Naive B cell (primary cell): ENCODE measurements at places on chromosomes 13 and 19. TPM values are rescaled to one million over a fixed set of nuclear protein-coding genes. Genes with fewer than 3 reads are reported as not detected.
A peak's percentile ranks its signal among the peaks of the same experiment; 100 is the strongest.

GRCh38 chr19:14487370-14488125 is 8.4 kb downstream of the GIPC1 start:
- H3K36me3 ChIP-seq: no peaks in the 10 kb centered on the region
- peaks cover 3% of the 10 kb centered on the region for H3K4me1 ChIP-seq
- H3K27ac ChIP-seq: no peak overlapping the region
- H3K4me3 ChIP-seq: no peak overlapping the region

DNA sequence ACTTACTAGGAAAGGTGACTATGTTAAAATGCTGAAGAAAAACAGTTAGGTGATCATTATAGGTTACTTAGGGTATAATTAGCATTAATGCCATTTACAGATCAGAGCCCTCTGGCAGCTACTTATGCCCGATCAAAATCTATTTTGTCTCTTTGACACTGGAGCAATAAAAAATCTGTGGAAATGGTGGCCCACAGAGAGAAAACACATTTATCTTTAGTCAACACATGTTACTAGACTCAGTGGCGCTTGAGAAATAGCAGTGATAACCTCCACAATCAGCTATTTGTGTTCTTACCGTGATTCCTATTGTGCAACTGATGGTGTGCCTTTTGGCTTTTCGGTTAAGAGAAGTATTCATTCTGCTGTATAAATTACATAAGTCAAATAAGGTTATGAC is 1519.6 kb downstream of the PCDH9 start:
- no peak overlapping the region for H3K4me3 ChIP-seq
- no peak for DNase-seq
- H3K36me3 ChIP-seq: no peaks in the 10 kb centered on the region
- no peaks in the 10 kb centered on the region for H3K27me3 ChIP-seq
- H3K27ac ChIP-seq: no peak overlapping the region
- H3K4me1 ChIP-seq: no peaks in the 10 kb centered on the region

Gene GRK1
- not detected for polyA plus RNA-seq

Gene ZNF440
- polyA plus RNA-seq: 7.4 TPM

Gene CALR3
- 0.41 TPM for polyA plus RNA-seq

Gene SKA3
- polyA plus RNA-seq: 0.42 TPM

Gene PSG11
- polyA plus RNA-seq: not detected

- H3K4me1 ChIP-seq: peaks cover 17% of the 10 kb centered on the region
- peaks cover 38% of the 10 kb centered on the region for H3K36me3 ChIP-seq
- no peak overlapping the region for H3K27ac ChIP-seq
- DNase-seq: no peak
- no peak overlapping the region for H3K4me3 ChIP-seq
- H3K27me3 ChIP-seq: no peaks in the 10 kb centered on the region
Observed at GRCh38 chr19:57719901-57720519, 7.4 kb downstream of the ZNF671 start.

GRCh38 chr13:103546271-103546670 is 480.1 kb upstream of the SLC10A2 start:
- DNase-seq: no peak
- H3K27me3 ChIP-seq: no peaks in the 10 kb centered on the region
- peaks cover 4% of the 10 kb centered on the region for H3K36me3 ChIP-seq
- no peaks in the 10 kb centered on the region for H3K4me1 ChIP-seq
- no peak overlapping the region for H3K27ac ChIP-seq

- H3K27me3 ChIP-seq: no peaks in the 10 kb centered on the region
- H3K36me3 ChIP-seq: no peaks in the 10 kb centered on the region
- H3K4me3 ChIP-seq: no peak overlapping the region
- no peak overlapping the region for H3K27ac ChIP-seq
Observed at GRCh38 chr13:96940961-96941360, 53.3 kb downstream of the OXGR1 start.

DNA sequence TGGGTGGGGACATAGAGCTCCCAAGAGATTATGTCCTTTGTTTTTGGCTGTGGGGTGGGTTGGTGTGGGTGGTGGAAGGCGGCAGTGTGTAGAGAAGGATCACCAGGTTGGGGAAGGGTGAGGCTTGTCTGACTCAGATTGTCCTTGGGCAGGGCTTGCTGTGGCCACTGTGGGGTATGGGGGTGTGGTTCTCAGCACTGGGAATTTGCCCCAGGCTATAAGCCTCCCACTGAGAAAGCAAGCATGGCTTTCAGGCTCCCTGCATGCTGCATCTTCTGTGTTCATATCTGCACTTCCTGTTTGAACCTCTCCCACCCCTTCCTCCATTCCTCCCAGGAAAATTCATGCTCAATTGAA is 34.9 kb downstream of the DNAJC15 start:
- H3K27me3 ChIP-seq: no peaks in the 10 kb centered on the region
- H3K4me3 ChIP-seq: peak overlapping the region; percentile 50
- H3K4me1 ChIP-seq: peaks cover 10% of the 10 kb centered on the region

Gene SRRM5
- 0.25 TPM for polyA plus RNA-seq
